Activated CD4-positive, alpha-beta T cell treated with anti-CD3 and anti-CD28 coated beads, Interleukin-2, amount 10 ng/mL, durations not matched to agents 7 days and 5 days (primary cell): ENCODE measurements at places on chromosomes 11 and 22.

DNA sequence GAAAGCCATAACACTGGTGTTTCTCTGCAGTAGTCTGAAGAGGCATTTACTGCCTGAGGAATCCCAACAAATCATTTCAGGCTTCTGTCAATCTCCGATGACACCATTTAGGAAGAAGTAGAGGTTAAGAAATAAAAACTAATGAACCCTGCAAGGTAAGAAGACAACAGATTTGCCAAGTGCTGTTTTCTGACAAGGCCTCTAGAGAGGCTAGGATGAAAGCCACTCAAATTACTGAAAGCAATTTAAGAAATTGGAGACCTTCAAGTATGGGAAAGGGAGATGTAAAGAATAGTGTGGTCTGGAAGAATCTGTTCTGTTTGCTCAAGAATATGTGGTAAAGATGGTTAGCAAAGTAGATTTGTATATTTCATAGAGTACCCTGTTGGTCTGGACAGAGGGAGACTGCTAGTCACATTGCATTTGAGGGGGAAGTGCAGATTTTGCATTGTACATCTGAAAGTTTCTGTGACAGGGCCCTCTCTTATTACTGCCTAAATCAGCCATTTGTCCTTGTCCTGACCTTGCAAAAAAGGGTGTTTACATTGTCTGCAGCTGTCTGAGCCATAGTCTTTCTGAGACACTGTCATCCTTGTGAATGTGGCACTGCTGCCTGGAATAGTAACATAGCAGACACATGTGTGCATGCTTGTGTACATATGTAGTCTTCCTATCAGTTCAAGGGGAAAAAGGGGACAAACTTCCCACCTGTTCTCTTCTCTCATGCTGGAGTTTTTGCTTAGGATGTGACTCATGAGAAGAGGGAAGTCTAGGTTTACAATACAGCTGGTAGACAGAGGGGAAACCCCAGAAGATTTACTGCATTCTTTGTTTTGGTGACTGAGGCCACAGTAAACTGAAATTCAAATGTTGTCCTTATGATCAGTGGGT lies 640.2 kb upstream of the KIRREL3 start:
- DNase-seq = no peak

DNA sequence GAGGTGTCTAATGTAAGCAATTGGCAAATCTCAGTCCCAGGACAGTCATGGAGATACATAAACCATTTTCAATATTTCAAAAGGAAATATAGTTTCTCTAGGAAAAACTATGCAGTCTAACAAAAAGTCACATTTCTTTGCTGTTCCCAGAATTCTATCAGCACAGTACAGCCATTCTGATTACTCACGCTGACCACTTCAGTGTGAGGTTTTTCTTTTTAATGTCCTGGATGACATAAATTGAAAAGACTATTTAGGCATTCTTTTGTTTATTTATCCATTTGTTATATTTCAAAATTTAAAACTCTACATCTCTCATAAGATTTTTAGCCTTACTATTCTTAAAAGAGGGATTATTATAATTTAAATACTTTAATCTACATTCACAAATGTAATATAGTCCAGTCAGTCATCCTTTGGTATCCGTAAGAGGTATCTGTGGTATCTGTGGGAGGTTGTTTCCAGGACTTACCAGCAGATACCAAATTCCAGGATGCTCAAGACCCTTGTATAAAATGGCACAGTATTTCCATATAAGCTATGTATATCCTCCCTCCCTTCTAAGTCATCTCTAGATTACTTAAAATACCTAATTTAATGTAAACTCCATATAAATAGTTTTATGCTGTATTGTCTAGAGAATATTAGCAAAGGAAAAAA lies 331.1 kb upstream of the PITPNB start:
- no peak for DNase-seq

- no peak for DNase-seq
These were observed 97.6 kb downstream of the SWAP70 start for GRCh38 chr11:9761441-9761945.

GRCh38 chr22:29136782-29137700 lies 64.2 kb downstream of the KREMEN1 start:
- DNase-seq = no peak

- DNase-seq = no peak
These were observed 29.0 kb downstream of the CAPN1 start for GRCh38 chr11:65210748-65211147.
